ENCODE measurements at places on chromosomes 3 and 15.

DNA sequence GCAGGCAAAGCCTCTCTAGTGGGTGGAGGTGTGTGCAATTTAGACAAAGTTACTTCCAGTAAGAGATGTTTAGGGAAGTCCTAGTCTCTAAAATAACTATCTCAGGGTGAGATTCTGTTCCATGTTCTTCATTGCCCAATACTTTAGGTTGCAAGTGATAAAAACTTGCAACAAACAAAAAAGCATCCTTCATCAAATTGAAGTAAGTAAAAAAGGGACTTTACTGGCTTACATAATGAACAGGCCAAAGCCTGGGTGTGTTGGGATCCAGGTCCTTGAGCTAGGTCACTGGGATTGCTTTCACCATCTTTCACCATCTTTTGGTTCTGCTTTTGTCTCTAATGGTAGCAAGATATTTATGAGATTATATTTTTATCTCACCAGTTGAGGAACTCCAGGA lies 38.3 kb downstream of the CX3CR1 start:
- no peak for DNase-seq

DNA sequence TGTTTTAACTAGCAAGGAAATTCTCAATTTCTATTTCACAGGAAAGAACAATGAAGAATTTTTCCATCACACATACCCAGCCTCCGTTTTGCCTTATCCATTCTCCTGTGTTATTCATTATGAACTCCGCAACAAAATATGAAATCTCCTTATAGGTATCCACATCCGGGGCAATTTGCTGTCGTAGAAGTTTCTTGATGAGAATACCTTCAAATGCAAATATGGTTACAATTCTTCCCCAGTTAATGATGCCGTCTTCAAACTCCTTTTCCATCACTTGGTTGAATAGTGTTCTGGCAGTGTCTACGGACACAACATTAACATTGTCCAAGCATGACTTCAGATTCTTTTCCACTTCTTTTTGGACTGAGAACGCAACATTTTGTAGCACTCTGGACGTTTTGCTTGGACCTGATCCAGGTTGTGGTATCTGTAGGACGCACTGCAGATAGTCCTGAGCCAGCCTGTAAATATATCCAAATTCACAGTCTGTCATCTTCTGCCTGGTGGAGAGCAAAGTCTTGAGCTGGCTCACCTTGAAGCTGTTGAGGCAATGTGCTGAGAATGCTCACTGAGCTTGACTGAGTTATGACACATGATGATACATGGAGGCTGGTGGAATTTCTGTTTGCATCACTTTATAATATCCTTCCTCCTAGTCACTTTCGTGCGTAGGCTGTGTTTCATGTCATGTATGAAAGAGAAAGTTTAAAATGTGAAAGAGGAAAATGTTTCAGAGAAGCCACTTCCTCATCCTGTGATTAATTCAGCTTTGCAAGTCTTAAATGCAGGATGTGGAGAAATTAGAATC lies at the start of gene BCL2A1:
BCL2A1 (minus strand) TSS at position 573 of the 811 bp plus-strand sequence; CDS start at position 496, 77 bp downstream.
- DNase-seq = no peak

DNA sequence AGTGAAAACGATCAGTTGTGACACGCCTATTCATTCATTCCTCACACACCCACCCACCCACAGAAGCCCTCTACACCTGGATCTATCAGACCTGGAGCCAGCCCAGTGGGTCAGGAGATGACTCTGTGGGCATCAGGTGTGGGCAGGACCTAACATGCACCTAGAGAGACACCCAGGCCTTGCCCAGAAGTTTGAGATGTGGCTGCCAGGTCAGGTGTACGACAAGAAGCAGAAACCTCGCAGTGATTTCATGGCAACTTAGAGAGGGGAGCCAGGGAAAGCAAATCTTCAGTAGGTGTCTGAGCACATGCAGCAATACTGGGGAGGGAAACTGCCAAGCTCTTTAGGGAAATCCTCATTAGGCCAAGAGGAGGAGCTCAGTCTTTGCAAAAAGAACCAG lies 264.7 kb upstream of the ROPN1 start:
- DNase-seq = no peak

- no peak for DNase-seq
Observed at GRCh38 chr15:27833974-27834373, 265.1 kb downstream of the OCA2 start.

GRCh38 chr3:147157631-147158030 lies 248.7 kb downstream of the ZIC4 start:
- DNase-seq = no peak

GRCh38 chr3:23834082-23834870 lies 28.5 kb downstream of the UBE2E1 start:
- no peak for DNase-seq

DNA sequence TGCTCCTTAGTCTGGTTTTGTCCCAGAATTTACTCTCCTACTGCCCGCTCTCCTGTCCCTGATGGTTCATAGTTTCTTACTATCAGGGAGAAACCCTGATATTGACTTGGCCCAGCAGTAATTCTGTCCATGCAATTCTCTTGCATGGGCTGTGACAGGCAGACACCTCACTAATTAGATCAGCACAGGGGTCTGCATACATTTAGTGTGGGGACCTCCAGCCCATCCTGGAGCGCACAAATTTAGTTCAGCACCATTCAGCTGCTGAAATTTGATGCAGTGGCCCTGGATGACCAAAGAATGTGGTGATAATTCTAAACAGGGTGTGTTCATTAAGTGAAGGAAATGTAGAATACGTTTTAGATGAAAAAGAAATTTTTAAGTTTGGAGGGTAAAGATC lies 555.5 kb upstream of the TBL1XR1 start:
- no peak for DNase-seq

DNA sequence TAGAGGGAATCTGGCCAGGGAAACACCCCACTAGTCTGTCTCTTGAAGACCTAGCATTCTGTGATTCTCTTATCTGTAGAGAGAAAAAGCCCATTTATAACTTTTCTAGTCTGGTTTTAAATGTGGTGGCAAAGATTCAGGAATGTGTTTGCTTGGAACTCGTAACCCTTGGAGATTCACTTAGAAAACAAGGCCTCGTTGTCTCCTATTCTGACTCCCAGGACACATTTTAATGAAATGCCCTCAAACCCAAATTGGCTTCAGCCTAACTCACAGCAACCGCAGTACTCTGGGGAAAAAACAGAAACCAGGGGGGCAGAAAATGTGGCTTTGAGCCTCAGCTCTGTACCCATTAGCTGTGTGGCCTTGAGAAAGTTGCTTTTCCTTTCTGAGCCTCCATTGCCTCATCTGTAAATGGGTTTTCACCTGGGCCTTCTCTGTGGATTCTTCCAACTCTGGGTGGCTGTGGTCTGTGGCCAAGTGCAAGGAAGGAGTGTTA lies 36.5 kb downstream of the RPLP1 start:
- DNase-seq = no peak

DNA sequence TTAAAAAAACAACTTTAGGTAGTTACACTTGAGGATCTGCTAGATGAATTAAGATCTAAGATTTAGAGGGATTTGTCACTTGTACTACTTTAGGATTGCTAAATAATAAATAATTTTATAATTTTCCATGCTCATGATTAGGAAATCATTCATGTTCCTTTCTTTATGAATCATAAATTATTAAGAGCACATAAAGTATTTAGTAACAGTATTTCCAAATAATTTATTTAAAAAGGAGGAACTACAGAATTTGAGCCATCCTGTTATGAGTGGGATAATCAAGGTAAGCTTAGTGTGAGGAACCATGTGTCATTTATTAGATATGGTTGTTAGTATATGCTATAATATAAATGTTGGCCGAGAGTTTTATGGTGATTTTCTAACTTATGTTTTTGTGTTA lies 37.5 kb upstream of the C3orf38 start:
- DNase-seq = no peak

All from CMK (cell line).